COR-L47 (cell line): ENCODE measurements at places on chromosomes 16 and 17.

- DNase-seq = no peak
These were observed 96.9 kb downstream of the ZNF778 start for GRCh38 chr16:89314357-89314756.

GRCh38 chr17:64005734-64006167, 7.6 kb downstream of the PRR29 start:
- peak; percentile 88 for DNase-seq

- no peak for DNase-seq
These were observed 41.6 kb upstream of the TAC4 start for GRCh38 chr17:49889500-49889899.

DNA sequence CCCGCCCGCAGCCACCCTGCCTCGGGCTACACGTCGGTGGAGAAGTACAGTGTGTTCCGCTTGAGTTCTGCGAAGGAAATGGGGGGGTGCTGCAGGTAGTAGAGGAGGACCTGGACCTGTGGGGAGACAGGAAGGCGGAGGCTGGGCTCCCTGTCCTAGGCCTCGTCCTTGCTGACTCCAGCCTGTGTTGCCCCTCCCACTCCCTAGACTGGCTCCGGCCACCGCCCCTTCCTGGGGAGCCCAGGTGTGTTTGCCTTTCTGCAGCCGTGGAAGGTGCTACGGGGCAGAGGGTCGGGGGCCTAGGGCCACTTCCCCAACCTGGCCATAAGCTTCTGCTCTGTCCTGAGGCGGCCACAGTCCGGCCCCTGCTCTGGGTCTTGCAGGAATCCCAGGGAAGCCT, 9.1 kb downstream of the TIMM22 start:
- DNase-seq = no peak

GRCh38 chr16:52496051-52496876, 50.7 kb downstream of the TOX3 start:
- peak; percentile 55 for DNase-seq
